ENCODE measurements at places on chromosomes 6 and 20. TPM values are rescaled to one million over a fixed set of nuclear protein-coding genes. Genes with fewer than 3 reads are reported as not detected.

GRCh38 chr6:143762126-143762525 lies 81.0 kb upstream of the LTV1 start:
- no peak for ATAC-seq

GRCh38 chr20:51211191-51211590 lies 188.3 kb upstream of the KCNG1 start:
- ATAC-seq, result no peak

GRCh38 chr6:14598017-14598864 lies 480.7 kb downstream of the CD83 start:
- ATAC-seq, result no peak

- no peak for ATAC-seq
Measured at GRCh38 chr6:143498428-143498827, 13.1 kb downstream of the FUCA2 start.

- no peak for ATAC-seq
Measured at GRCh38 chr20:10555393-10555792, 118.4 kb downstream of the JAG1 start.

PRPF6 gene
- 66.6 TPM for total RNA-seq

GRCh38 chr6:156622185-156622584 lies 155.0 kb upstream of the ARID1B start:
- no peak for ATAC-seq

- ATAC-seq, result no peak
Measured at GRCh38 chr6:86619428-86619827, 317.9 kb upstream of the HTR1E start.

ERVFRD-1 gene
- total RNA-seq, result 0.12 TPM

GRCh38 chr6:131136021-131136786 lies 937 bp downstream of the AKAP7 start:
- ATAC-seq, result no peak
